NCI-H446 (cell line): ENCODE measurements at places on chromosomes 1 and 21.

- DNase-seq: no peak
These were observed 27.8 kb downstream of the TMEM53 start for GRCh38 chr1:44646261-44647110.

GRCh38 chr1:43769350-43769908 is 62.1 kb downstream of the ST3GAL3 start:
- DNase-seq: no peak

DNA sequence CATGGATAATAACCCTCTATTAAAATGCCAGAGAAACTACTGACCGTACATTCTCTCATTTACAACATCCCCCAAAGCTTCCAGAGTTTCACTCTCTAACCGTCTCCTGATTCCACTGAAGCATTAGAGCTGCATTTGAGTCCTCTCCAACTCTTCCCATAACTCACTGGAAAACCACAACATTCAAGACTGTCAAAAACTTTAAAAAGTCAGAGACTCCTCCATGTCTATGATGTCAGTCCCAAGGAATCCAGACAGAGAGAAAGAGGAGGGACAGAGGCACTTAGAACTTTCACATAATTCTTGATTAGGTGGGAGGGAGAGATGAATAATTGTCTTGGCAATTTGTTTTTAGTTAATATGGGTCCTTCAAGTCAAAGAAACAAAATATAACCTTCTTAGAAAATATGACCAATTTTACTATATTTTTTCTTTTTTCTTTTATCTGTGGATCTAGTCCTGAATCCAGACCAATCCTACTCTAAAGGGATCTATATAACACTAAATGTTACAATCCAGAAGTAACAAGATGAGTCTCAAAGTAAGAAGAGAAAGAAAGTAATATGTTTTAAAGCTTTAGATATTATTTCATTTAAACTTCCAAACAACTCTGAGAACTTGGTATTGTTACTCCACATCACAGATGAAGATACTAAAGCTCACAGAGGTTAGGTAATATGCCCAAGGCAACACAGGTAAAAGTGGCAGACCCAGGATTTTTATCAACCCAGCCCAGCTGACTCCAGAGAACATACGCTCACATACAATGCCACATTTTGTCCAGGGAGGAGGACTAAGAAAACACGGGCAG is 23.8 kb downstream of the OTUD7B start:
- DNase-seq: no peak

DNA sequence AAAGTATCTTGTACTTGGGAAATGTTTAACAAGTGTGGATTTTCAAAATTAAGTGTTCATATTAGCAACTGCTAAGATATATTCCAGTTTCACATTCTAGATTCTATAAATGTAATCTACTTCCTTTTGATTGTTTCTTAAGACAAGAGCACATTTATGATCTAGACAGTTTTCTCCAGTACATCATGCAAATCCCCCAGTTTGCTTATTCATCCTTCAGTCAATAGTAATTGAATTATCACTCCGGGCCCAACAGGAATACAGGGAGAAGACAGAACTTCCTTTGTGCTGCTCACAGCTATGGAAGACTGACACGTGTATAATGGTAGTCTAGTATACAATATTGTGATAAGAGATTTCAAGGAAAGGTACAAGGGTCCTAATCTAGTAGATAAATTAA is 14.5 kb downstream of the PLA2G4A start:
- DNase-seq: no peak

GRCh38 chr1:179295164-179295755 is 1.7 kb downstream of the SOAT1 start:
- DNase-seq: no peak

- no peak for DNase-seq
These were observed 14.4 kb upstream of the TTC39A start for GRCh38 chr1:51344602-51345299.

DNA sequence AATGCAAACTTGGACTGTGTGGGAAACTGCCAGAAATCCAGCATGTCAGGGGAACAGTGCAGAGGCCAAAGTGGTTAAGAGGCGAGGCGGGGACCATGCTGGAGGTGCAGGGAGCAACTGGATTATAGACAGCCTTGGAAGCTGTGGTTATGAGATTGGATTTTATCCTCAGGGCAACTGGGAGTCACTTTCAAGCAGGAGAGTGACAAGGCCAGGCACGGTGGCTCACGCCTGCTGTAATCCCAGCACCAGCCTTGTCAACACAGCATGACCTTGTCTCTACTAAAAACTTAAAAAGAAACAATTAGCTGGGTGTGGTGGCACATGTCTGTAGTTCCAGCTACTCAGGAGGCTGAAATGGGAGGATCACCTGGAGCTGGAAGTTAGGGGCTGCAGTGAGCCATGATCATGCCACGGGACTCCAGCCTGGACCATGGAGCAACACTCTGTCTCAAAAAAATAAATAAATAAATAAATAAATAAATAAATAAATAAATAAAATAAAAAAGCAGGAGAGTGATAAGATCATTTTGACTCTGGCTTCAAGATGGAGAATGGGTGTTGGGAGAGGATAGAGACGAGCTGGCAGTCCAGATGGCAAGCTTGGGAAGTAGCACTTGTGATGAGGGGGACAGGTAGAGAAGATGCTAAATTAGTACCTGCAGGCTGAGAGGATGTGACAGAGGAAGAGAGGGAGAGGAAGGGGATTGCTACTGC is 3.5 kb downstream of the HAPLN2 start:
- DNase-seq: no peak

DNA sequence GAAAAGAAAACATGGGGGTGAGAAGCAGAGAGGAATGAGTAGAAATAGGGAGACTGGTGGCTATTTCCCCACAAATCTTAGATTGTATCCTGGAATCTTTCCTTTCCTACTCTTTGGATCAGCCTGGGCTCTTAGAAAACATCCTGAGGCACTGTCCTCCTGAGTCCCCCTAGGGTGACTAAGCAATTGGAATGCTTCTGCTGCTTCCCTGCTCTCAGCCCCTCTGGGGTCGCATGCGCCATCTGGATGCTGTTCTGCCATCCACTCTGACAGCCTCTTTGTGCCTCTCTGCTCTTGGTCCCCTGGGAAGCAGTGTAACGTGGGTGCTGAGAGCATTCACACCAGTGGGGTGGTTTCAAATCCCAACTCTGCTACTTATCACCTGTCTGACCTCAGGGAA is 443.0 kb downstream of the SIPA1L2 start:
- DNase-seq: peak; percentile 38

GRCh38 chr1:197388801-197389200 is 120.7 kb downstream of the CRB1 start:
- DNase-seq: no peak

DNA sequence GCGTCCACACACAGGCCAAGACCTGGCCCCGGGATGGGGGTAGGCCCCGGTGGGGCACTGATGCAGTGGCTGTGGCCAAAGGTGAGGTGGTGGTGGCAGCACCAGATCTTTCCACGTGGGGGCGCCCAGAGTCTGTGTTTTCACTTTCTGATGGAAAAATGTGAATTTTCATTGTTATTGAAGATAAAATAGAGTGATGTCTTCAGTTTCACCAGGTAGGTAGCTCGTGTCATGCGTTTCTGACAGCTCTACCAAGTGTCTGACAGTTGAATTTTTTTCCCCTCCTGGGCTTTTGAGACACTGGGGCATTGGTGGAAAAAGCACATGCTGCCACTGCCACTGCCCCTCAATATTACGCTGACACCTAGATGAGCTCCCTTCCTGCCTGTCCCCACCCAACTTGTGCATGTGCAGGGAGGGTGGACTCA is 40.0 kb upstream of the MAGOH start:
- no peak for DNase-seq

- peak; percentile 55 for DNase-seq
These were observed 18.8 kb upstream of the MAP1LC3C start for GRCh38 chr1:242017580-242018233.

DNA sequence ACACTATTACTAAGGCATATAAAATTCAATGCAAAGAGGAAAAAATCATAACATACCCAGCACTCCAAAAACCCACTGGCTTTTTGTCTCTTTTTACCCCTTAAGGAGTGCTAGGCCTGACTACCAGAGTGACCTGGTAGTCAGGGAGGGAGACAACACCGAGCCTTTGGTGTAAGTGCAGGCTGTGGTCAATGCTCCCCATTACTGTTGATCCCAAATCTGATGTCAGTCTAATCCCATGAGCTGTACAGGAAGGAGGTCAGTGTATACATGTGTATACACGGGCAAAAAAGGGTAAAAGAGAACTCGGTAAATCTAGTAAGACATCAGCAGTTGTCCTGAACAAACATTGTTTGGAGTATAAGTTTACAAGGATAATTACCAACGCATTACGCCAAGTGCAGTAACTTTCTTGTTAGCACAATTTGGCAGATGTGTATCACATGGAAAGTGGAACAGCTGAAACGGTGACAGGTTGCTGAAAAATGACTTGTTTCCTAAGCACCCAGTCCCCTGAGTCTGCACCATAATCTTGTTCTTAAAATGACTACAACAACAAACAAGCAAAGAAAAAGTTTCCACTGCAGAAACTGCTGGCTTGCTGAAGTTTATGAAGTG is 217.9 kb downstream of the KCNH1 start:
- no peak for DNase-seq

DNA sequence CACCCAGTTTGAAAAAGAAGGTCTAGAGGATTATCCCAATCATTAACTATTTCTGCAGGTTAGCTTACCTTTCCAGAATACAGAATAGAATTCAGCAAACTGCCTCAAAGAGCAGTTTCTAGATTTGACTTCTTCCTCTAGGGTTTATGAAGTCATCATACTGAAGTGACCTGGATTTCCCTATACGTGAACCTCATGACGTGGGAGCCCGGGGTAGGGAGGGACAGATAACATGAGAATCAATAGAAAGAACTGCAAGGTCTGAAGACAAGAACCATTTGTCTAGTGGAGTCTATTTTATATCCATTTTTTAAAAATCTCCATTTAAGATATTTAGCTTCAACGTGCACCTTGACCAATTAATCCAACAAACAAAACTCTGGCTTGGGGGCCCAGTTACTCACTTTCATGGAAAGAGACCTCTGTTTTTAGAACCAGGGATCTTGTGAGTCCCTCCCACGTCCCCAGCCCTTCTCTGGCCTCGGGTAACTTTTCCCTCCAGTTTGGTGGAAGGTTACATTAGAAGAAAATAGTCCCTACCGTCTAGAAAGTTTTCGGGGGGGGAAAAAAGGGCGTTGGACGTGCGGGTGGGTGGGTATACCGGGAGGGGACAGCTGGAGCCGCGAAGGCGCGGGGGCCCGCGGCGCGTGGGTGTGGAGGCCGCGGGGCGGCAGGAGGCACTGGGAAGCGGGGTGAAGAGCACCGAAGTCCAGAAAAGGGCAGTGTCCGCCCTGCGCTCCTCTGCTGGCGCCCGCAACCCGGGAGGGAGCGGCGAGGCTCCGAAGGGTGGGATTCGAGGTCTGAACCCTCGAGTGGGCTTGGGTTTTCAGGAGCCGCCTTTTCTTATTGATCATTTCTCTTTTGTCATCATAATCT is 13.8 kb upstream of the POGZ start:
- DNase-seq: no peak

DNA sequence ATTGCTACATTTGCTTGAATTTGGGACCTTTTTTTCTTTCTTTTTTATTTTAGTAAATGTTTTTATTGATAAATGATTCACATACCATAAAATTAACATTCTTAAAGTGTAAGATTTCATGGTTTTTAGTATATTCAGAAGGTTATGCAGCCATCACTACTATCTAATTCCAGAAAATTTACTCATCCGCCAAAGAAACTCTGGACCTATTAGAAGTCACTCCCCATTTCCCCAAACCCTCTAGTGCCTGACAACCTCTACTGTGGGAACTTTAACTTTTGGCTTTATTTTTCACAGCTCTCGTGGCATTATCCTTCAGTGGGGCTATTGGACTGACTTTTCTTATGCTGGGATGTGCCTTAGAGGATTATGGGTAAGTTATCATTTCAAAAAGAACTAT is 4.5 kb downstream of the LEPR start:
- DNase-seq: no peak

- no peak for DNase-seq
These were observed 14.7 kb upstream of the LY9 start for GRCh38 chr1:160781186-160781766.

- no peak for DNase-seq
These were observed 30.4 kb downstream of the APP start for GRCh38 chr21:26140164-26140579.

GRCh38 chr1:15460708-15461095 is 4.2 kb downstream of the CELA2A start:
- no peak for DNase-seq

DNA sequence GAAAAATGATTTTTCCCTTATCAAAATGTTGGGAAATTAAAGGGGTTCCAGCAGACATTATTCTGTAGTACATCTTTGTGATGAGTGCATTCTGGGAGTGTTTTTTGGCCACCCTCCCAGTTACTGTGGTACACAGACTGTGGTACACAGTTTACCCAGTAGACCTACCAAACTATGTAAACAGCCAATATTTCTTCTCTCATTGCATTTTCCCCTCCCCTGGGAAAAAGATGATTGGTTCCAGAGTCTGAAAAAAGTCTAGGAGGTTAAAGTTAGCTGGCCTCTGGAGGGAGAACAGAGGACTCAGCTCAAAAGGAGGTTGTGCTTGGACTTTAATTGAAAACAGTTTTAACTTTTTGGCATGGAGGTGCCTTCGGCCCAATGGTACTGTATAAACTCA is 42.5 kb downstream of the PGM1 start:
- DNase-seq: no peak

DNA sequence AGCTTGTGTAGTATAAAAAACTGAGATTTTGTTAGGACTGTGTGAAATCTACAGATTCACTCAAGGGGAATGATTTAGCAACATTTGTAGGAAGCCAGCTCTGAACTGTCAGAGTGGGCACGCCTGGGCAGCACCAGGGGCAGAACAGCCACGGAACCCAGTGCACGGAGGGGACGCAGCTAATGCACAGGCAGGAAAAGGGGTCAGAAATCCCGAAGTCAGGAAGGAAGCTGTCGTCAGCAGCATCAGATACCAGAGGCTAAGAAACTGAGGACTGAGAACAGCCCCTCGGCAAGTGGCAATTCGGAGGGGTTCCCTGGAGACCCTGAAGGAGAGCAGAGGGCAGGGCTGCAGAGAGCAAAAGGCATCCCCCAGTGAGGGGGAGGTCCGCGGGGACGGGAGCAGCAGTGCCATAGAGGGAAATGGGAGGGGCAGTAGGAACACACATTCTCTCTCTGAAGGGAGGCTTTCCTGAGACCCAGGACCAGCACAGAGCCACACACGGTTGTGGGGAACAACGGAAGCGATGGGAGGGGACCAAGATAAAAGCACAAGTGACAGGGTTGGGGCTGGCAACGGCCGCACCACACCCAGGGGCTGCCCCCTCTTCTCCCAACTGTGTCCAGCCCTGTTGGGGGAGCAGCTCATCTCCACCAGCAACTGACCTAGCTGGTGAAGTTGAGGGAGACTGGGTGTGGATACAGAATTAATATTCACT is 12.7 kb downstream of the UBE2J2 start:
- no peak for DNase-seq

- no peak for DNase-seq
These were observed 17.0 kb downstream of the RERE start for GRCh38 chr1:8800416-8800815.
